ENCODE measurements at places on chromosomes 11 and 22.

- DNase-seq: peak; percentile 70
Measured at GRCh38 chr11:124920870-124921609, 2.0 kb downstream of the HEPN1 start.

GRCh38 chr22:46783721-46784120 lies 21.3 kb downstream of the TBC1D22A start:
- no peak for DNase-seq

DNA sequence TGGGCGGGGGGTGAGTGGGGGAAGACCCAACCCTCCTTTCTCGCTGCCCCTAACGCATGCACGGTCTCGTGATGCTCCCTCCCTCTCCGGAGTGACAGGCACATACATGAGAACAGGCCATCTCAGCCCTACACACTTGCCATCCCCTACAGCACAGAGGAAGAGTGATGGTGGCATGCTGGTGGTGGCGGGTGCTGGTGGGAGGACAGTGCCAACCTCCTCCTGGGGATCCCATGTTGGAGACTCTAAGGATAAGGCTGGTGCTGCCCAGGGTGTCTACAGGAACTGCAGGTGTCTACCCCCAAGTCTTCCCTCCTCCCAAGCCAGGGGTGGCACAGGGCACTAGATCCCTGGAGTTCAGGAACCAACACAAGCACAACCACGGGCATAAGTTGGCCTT lies 6.7 kb upstream of the NLRX1 start:
- no peak for DNase-seq

GRCh38 chr11:111602865-111603610 lies 789 bp downstream of the SIK2 start:
- peak; percentile 48 for DNase-seq

DNA sequence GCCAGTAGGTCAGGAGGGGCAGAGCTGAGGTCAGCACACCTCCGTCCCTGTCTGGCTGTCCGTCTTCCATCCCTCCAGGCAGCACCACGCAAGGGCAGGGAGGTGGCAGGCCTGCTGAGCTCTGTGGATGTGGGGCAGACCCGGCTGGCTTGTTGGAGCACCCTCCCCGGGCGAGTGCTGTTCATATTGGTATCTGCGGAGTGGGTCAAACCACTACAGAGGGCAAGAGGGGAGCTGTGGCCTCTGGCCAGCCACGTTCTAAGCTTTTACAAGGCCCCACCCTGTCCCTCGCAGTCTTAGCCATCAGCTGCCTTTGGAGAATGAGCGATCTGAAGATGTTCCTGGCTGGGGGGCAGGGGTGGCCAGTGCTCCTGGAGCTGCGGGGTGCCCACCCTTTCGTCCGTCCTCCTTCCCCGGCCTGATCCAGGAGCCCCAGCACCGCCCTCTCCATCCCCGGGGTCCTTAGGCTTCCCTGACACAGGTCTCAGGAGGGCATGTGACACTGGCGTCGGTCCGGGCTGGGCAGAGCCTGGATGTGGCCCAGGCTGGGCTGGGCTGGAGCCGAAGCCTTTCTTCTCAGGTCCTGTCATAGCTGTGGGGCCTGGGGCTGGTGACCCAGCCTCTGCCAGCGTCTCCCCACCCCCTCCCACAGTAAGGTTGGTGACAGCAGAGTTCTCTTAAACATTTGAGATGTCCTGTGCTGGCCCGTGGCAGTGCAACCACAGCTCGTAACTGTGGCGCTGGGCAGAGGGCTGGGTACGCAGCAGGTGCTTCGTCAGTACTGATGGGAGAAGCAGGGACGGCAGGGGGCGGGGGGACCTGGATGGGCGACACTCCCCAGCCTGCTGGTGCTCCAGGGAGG lies 31.7 kb upstream of the GRAMD4 start:
- DNase-seq: no peak

DNA sequence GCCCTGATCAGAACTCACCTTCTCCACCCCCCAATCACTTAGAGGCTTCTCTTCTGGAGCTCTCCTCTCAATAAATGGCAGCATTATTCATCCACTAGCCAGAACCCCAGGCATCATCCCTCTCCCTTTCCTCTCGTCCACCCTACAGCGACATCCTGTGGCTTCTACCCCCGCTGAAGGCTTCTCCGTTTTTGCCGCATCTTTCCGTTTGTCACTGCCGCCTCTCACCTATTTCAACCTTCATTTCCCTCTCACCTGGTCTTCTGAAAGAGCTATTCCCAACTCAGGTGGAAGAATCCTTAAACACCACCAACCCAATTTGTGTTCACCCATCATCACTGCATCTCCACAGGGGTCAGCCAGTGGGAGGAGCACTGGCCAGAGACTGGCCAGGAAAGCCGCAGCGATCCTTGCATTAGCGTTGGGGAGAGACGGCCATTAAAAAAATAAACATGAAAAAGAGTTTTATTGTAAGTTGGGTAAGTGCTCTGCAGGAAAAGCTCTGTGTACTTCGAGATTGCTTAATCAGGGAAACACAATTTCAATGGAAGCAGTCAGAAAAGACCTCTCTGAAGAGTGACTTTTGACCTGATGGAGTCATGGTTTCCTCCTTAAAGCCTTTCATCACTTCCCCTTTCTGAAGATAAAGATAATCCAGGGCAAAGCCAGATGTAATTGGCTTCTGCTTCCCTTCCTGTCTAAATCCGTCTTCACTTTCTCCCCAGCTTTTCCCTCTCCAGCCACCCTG lies 36.7 kb downstream of the SPATA19 start:
- no peak for DNase-seq

DNA sequence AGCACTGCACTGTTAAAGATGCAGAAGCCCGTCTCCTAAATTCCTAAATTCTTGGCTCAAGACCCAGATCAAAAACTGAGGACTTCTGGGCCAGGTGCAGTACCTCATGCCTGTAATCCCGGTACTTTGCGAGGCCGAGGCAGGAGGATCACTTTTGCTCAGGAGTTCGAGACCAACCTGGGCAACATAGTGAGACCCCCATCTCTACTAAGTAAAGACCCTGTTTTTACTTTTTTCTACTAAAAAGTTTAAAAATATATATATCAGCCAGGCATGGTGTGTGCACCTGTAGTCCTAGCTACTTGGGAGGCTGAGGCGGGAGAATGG lies 29.7 kb downstream of the PDGFB start:
- no peak for DNase-seq

DNA sequence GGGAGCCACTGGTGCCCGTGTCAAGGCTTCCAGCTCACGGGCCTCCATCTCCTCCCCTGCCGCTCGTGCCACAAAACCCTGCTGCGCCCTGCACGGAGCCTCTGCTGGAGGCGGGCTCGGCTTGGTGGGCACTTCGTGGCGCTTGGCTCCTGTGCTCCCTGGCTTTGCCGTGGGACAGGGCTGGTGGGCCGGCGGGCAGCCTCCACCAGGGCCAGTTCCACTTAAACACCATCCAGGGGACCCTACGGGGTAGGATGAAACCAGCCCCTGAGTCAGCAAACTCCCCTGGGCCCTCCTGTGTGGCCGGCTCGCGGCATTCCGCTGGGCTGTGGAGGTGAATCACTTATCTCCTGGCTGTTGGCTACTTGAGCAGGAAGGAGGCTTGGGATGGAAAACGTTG lies 1304.6 kb downstream of the BRD1 start:
- no peak for DNase-seq

DNA sequence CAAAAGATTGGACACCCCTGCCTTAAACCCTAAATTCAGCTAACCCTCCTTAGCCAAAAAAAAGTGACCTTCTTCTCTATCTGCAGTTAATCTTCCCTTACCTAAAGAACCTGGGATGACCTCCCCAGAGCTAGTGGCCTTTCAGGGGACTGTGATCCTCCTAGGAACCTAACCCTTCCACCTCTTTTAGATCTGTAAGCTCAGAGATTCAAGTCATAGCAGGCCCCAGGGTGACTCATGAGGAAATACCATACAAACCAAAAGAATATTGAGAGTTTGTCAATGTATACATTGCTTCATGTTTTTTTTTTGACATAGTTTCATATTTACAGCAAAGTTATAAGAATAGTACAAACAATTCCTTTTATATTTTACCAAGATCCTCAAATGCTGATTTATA lies 38.3 kb upstream of the CXCR5 start:
- peak; percentile 65 for DNase-seq

- no peak for DNase-seq
Measured at GRCh38 chr11:86390487-86390886, 15.8 kb downstream of the CCDC81 start.

DNA sequence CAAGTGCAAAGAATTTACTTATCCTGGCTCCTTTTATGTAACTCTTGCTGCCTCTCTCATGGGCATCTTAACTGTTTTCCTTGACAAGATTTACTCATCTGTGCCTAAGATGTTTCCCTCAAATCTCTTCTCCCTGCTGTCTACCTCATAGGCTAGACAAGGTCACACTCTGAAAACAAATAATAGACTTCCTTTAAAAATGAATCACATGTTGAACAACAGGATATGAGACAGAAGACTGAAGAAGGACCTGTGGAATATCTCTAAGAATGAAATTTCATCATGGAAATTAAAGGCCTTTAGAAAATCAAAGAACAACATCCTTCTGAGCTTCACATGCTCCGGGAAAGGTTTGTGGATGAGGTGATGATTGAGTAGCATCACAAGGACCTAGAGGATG lies 6.0 kb upstream of the SCGB2A2 start:
- peak; percentile 17 for DNase-seq

DNA sequence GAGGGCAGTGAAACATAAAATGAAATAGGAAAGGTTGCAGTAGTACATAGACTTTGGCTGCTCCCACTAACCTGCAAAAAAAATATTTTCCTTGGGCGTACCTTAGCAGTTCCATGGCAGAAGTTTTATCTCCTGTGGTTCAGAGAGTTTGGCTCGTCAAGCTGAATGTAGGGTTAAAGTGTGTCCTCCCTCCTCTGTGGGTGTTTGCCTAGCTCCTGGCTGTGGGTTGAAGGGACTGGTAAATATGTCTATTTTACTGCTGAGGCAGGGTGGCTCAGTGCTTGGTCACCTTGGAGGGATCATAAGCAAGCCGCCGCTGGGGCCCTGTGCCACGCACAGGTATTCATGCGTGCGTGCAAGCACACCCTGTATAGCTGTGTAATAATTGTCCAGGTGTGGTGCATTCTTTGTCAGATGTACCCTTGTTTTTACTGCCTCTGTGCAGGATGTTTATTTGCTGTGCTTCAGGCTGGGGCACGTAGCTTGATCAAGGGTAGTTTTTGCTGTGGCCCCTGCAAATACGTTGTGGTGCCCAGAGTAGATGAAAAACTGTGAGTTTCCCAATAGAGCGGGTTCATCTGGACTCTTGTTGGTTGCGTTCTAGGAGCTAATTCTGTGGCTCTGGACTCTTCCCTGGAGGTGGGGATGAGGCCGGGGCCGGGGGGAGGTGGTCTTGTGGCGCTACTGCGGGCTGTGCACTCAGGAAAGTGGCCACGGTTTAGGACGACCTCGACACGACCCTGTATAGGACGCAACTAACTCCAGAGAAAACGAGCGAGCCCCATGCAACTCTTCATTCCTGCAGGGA lies 732 bp upstream of the SORL1 start:
- DNase-seq: no peak

DNA sequence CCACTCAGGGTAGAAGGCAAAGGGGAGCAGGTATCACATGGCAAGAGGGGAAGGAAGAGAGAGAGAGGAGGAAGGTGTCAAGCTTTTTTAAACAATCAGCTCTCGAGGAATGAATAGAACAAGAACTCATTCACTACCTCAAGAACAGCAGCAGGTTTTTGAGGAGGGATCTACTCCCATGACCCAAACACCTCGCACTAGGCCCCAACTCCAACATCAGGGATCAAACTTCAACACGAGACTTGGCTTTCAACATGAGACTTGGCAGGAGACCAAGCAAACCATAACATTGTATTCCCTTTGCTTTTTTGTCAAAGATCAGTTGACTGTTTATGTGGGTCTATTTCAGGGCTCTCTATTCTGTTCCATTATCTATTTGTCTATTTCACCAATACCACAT lies 26.9 kb upstream of the APOBEC3A start:
- DNase-seq: no peak

- DNase-seq: peak; percentile 72
Measured at GRCh38 chr11:27282806-27283205, 80.2 kb downstream of the CCDC34 start.

DNA sequence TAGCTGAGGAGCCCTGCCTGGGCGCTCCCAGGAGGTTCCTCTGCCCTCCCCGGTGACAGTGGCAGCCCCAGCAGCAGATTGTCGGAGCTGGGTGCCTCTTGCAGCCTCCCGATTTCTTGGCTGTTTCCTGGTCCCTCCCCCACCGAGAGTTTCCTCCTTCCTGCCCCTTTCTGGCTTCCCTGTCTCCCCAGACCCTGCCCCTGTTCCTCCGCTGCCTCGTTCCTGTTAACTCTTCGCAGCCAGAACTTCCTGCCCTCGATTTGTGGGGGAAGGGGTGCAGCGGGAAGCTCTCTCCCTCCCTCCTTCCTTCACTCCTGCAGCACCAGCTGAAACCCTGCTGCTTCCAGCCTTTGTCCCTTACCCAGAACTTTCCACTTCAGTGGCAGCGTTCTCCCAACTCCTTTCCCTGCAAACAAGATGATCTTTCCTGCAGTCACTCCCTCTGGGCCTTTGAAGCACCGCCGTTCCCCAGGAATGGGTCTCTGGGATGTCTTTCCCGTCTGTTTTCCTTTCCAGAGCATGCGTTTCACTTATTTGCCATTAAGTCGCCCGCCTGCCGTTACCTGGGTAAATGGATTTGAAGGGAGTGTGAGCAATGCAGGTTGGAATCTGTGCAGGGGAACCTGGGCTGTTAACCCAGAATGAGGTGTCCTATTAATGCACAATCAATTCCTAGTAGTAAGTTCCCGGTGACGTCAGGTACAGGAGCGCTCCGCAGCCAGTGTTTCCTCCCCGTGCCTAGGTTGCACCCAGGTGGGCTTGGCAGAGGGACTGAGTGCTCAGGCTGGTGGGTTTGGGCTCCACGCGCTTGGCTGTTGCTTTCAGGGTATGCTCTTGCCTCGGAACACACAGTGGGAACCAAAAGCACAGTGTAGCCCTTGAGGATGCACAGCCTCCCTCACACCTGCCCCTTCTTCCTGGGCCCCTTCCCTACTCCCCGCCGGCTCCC lies 4.3 kb downstream of the GRK2 start:
- peak; percentile 37 for DNase-seq

DNA sequence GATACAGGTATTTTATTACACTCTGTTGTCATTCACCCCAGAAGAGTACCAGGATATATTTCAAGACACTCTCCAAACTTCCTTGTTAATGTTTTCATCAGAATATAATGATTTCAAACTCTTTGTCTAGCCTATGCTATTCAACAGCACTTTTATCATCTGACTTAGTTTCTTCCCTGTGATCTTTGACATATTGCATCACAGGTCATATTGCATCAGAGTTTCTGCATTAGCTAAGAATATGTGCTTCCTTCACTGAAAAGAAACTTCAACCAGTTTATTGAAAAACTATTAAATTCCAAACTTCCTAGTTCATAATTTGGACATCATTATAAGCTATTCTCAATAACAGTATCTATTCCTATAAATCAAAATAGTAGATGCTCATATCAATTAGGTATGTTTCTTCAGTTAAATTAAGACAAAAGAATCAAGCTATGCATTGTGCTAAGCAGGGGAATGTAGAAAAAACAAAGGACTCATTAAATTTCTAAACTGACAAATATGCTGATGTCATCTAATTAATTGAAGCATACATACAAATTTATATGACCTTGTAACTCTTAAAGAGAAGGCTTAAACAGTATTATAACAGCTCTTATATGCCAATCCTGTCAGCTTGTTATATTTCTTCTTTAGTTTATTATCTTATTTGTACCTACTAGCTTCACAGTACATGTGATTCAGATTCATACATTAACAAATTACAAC lies 361.8 kb upstream of the LUZP2 start:
- DNase-seq: no peak

- DNase-seq: no peak
Measured at GRCh38 chr22:50035976-50036724, 21.9 kb downstream of the TTLL8 start.

All from EH (cell line).